ENCODE measurements at places on chromosomes 11 and 22.

GRCh38 chr22:23168391-23169042 lies 11.8 kb upstream of the BCR start:
- no peak for DNase-seq

GRCh38 chr22:23763579-23763945 lies 772 bp downstream of the C22orf15 start:
- peak; percentile 70 for DNase-seq

GRCh38 chr11:111137846-111138245 lies 107.7 kb upstream of the POU2AF2 start:
- DNase-seq, result no peak

GRCh38 chr11:30348035-30348434 lies 25.1 kb downstream of the ARL14EP start:
- DNase-seq, result no peak

DNA sequence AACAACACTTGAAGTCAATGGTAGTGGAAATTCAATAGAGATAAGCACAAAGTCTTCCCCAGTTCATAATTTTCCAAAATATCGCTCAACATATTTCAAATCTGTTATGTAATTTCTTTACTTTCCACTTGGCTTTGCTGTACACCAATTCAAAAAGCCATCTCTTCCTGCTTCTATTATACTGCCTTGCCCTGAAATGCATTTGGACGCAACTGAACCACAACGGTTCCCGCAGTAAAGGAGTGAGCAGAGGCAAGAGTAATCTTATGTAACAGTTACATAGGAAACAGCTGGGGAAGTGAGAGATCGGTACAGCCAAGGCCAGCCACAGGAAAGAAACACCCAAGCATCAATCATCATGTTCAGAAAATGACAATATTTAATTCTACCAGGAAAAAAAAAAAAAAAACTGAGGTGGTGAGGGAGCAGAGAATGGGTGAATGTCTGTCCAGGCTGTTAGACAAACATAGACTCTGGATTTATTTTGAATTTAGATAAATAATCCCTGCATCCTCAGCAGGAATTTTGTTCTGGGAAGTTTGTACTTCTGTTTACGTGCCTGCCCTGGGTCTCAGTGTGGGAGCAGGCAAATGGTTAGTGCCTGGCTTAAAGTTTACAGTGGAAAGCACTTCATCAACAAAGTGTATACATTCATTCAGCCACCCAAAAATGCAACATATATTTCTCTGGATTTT lies 392.2 kb downstream of the ETS1 start:
- DNase-seq, result peak; percentile 29

GRCh38 chr22:31631436-31631835 lies 30.6 kb downstream of the PISD start:
- no peak for DNase-seq

DNA sequence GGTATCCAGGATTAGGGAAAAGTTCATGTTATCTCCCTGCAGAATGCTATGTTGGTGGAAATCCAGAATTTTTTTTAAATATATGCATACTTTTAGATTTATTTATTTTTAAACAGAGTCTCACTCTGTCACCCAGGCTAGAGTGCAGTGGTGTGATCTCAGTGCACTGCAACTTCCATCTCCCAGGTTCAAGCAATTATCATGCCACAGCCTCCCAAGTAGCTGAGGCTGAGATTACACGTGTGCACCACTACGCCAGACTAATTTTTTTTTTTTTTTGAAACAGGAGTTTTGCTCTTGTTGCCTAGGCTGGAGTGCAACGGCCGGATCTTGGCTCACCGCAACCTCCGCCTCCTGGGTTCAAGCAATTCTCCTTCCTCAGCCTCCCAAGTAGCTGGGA lies 2.6 kb downstream of the PACSIN2 start:
- no peak for DNase-seq

DNA sequence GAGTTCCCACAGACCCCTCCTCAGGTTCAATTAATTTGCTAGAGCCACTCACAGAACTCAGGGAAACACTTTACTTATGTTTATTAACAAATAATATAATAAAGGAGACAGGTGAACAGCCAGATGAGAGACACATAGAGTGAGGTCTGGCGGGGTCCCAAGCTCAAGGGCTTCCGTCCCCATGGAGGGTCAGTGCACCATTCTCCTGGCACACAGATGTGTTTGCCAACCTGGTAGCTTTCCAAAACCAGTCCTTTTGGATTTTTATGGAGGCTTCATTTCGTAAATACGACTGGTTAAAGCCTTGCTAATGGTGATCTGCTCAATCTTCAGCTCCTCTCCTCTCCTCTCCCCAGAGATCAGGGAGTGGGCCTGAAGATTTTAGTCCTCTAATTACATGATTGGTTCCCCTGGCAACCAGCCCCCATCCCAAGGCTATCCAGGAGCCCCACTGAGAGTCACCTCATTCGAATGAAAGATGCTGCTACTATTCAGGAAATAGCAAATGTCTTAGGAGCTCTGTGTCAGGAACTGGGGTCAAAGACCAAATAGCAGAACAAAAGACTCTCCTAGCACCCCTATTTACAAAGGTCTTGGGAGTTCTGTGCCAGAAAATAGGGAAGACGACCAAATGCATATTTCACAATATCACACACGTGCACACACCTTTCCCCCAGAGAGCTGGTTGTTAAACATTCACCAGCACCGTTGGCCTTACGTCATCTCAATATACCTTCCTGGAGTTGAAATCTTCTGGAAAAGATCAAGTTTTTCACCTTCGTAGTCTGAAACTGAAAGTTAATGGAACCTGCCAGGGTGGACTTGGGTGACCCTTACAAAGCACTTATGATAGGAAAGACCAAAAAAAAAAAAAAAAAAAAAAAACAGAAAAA lies 23.8 kb upstream of the CAPRIN1 start:
- DNase-seq, result no peak

- no peak for DNase-seq
These were observed 4.6 kb downstream of the SOX10 start for GRCh38 chr22:37979782-37980181.

GRCh38 chr11:1653541-1654387 lies 24.2 kb downstream of the KRTAP5-5 start:
- no peak for DNase-seq

Data from activated CD4-positive, alpha-beta T cell treated with anti-CD3 and anti-CD28 coated beads, Interleukin-2, amount 50 U/mL, for 48 hours (primary cell).